ENCODE measurements at places on chromosomes 12 and 14.

- no peak for DNase-seq
Observed at GRCh38 chr14:88255798-88256197, 67.3 kb downstream of the KCNK10 start.

DNA sequence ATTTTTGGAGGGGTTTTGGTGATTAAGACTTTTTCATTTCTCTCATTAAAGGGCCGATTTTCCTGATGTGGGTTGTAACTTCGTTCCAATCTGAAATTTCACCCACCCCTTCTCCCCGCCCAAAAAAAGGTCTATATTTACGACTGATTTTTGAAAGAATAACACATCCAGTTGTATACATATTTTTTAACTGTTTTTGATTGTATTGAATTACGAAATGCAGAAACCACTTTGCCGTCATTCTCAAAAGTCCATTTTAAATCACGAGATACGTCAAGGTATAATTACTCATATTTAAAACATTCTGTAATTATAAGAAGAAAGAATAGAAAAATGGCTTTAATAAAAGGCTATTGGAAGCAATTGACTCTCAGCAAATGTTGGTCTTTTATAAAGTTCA lies 520.7 kb downstream of the MED13L start:
- no peak for DNase-seq

GRCh38 chr14:20754308-20754707 lies 8.6 kb downstream of the EDDM3A start:
- DNase-seq = no peak

DNA sequence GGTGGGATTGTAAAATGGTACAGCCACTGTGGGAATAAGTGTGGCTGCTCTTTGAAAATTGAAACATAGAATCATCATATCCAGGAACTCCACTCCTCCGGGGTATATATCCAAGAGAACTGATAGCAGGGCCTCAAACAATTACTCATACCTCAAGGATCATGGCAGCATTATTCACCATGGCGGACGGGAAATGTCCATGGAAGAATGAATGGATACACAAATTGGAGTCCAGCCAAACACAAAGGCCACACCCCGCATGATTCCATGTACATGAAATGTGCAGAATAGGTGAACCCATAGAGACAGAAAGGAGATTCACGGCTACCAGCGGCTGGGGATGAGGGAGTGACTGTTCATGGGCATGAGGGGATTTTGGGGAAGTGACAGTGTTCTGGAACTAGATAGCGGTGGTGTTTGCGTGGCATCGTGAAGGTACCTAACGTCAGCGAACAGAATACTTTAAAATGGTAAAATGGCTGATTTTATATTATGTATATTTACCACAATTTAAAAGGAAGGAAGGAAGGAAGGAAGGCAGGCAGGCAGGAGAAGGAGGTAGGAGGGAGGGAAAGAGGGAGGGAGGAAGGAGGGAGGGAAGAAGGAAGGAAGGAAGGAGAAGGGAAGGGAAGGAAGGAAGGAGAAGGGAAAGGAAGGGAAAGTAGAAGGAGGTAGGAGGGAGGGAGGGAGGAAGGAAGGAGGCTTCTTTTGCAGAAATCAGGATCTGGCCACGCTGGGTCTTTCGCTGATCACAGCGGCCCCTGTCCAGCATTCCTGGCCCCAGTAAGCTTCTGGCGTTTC lies 14.1 kb upstream of the NCOR2 start:
- no peak for DNase-seq

GRCh38 chr14:50013198-50013918 lies 103.0 kb downstream of the VCPKMT start:
- DNase-seq = no peak

DNA sequence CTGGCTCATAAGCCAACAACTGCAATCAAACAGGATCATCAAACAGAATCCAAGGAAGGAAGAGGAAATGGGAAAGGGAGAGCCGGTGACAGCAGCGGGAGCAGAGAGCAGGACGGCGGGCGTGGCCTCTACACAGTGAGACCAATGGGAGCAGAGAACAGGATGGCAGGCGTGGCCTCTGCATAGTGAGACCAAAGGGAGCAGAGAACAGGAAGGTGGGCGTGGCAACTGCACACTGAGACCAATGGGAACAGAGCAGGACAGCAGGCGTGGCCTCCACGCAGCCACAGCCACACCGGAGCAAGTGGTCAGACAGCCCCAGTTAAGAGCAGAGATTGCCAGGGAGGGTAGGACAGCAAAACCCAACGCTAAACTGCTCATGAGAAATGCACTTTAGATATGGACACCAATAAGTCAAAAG lies 16.4 kb downstream of the LRCOL1 start:
- DNase-seq = no peak

DNA sequence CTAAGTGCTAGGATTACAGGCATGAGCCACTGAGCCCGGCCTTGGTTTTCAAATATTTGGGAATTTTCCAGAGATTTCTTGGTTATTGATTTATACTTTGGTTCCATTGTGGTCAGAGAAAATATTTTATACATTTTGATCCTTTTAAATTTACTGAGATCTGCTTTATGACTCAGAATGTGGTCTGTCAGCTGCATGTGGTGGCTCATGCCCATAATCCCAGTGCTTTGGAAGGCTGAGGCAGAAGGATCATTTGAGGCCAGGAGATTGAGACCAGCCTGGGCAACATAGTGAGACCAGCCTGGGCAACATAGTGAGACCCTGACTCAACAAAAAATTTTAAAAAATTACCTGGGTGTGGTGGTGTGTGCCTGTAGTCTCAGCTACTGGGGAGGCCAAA lies 49.8 kb downstream of the ADCK1 start:
- no peak for DNase-seq

DNA sequence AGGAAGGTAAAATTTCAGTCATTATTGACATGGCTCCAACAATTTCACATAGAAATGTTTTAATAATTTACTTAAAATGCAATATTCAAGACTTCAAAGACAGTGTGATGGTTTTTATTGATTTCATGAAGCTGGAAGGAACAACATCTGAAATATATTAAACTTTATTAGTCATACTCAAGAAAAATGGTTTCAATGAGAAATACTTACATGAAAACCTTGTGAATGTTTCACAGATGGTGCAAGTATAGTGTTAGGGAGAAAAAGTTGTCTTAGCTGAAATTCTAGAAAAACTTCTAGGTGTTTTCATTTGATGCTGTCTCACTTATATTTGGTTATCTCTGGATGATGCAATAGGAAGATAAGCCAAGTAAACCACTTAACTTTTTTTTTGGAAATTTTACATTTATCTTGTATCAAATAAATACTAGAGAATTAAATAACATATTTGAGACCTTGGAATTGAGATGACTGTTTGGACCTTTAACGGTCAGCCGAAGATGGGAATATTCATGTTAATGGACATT lies 65.5 kb downstream of the PELI2 start:
- DNase-seq = no peak

DNA sequence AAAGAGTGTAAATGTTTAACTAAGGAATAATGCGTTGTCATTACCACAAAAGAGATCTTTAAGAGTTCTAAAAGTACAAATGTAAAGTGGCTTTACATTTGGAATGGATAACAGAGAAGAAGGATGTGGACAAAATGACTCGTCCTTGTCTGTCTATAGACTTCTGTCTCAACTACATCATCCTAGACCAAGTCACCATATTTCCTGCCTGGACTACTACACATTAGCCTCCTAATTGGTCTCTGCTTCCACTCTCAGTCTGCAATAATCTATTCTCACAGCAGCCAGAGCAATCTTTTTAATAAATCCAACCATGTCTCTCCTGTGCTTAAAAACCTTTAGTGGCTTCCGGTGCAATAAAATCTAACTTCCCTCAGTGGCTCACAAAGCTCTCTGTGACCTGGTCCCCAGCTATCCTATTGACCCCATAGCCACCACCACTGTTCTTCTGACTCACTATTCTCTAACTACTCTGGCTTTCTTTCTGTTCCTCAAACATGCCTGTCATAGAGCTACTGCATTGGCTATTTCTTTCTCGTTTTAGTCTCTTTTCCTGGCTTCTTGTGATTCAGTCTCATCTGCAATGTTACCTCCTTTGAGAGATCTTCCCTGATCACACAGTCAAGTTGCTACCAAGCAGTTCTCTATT lies 91.1 kb downstream of the MYF5 start:
- DNase-seq = no peak

GRCh38 chr12:110501399-110501751 lies 536 bp downstream of the VPS29 start:
- DNase-seq = peak; percentile 27

DNA sequence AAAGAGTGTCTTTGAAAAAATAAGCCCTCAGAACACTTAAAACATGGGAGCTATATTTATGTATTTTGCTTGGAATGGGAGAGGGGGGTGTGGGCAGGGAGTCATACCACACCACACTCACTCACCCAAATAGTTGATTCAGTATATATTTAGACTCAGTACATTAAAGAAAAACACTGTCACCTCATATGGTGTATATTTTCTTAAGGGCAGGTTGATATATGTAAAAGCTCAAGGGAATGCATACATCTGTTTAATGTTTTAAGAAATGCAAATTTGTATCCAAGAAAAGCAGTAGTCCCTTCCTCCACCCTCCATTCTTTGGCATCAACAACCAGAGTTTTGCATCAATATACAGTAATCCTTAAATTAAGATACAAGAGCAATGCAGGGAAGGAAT lies 1.4 kb downstream of the NFYB start:
- DNase-seq = no peak

- DNase-seq = no peak
Observed at GRCh38 chr12:106758349-106759110, 16.0 kb upstream of the RIC8B start.

- no peak for DNase-seq
Observed at GRCh38 chr14:94596361-94596760, 15.1 kb downstream of the SERPINA5 start.

DNA sequence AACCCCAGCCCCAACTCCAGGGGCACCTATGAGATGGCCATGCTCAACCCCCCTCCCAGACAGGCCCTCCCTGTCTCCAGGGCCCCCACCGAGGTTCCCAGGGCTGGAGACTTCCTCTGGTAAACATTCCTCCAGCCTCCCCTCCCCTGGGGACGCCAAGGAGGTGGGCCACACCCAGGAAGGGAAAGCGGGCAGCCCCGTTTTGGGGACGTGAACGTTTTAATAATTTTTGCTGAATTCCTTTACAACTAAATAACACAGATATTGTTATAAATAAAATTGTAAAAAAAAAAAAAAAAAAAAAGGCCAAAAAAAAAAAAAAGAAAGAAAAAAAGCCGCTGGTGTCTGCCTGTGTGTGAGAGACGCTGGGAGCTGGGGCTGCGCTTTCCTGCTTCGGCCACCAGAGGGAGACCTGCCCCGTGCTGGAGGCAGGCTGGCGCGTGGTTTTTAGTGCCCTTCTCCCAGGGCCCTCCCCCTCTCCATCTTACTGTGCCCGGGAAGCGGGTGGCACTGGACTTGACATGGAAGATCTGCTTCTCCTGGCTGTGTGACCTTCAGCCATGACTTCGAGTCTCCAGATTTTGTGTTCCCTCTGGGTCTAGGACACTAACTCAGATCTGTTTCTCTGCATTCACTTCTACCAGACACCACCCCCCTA lies 3.4 kb upstream of the NXPH4 start:
- peak; percentile 84 for DNase-seq

DNA sequence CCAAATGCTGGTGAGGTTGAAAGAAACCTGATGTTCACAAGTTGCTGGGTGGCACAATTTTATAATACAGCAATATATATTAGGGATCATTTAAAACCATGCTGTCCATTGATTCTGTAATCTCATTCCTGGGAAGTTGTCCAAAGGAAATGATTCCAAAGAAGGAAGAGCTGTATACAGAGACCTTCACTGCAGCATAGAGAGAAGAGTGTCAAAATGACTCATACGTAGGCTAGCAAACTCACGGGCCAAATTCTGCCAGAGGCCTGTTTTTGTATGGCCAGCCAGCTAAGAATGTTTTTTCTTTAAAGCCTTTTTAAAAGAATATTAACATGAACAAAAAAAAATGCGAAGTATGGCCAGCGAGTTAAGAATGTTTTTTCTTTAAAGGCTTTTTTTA lies 69.2 kb upstream of the MED13L start:
- DNase-seq = no peak

GRCh38 chr12:24424889-24425600 lies 475.6 kb upstream of the SOX5 start:
- peak; percentile 11 for DNase-seq

- no peak for DNase-seq
Observed at GRCh38 chr12:9944391-9944790, 12.2 kb upstream of the CLEC2A start.

GRCh38 chr12:80317307-80317706 lies 126.7 kb upstream of the PTPRQ start:
- DNase-seq = no peak

- DNase-seq = no peak
Observed at GRCh38 chr14:95361373-95362137, 41.8 kb upstream of the CLMN start.

DNA sequence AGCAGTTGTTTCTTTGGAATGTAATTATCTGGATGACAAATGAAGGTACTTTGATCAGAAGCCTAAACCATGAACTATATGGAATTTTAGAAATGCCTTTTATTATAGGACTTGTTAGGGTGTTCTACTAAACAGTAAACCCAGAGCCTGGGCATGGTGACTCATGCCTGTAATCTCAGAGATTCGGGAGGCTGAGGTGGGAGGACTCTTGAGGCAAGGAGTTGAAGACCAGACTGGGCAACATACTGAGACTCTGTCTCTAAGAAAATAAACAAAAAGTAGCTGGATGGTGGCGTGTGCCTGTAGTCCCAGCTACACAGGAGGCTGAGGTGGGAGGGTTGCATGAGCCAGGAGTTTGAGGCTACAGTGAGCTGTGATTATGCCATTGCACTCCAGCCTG lies 23.9 kb downstream of the PALS1 start:
- no peak for DNase-seq

- DNase-seq = no peak
Observed at GRCh38 chr14:100851946-100852620, 26.2 kb downstream of the MEG3 start.

DNA sequence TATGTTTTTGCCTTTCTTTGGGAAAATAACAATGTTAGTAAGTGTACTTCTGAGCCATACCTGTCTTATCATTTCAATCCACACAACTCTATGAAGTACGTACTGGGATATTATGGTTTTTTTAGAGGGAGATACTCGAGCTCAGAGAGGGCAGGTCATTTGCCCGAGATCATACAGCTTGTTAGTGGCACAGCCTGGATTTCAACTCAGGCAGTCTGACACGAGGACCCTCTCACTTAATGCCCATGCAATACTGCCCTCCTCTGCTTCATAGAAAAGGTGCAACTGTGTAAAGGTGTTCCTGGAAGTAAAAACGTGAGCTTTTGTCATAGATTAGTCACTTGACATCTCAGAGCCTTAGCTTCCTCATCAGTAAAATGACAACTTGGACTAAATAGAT lies 128.0 kb downstream of the NDUFA12 start:
- peak; percentile 18 for DNase-seq

- DNase-seq = peak; percentile 27
Observed at GRCh38 chr12:49777800-49778748, 36.7 kb downstream of the TMBIM6 start.

- no peak for DNase-seq
Observed at GRCh38 chr12:99619389-99620158, 28.0 kb upstream of the GARIN6 start.

All from thymus (tissue), 14 donors.